ENCODE measurements at places on chromosomes 5 and 9.

DNA sequence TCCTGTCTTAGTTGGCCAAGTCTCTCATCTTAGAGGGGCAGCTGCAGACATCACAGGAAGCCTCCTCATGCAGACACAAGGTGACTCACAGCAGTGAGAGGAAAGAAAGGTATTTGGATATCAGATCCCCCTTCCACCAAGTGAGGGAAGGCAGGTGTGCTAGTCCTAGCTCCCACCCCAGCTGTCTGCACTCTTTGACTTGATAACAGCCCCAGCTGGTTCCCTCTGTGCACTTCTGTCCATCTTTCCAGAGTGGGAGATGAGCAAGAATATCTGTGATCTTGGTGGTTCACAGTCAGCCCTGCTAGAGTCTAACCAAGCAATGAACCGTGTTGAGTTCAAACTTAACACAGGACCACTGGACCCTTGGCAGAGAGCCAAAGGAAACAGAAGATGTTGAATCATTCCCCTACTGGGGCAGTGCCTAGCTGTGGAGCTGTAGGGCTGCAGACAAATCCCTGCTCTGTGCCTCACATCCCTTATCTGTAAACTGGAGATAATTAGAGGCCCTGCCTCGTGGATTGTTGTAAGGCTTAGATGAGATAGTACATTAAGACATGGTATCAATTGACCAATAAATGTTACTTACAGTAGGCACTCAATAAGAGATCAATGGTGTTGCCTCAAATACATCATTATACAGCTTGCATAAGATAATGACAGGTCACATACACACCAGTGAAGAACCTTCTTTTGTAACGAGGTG lies 39.1 kb downstream of the SH3RF2 start:
- no peak for DNase-seq

DNA sequence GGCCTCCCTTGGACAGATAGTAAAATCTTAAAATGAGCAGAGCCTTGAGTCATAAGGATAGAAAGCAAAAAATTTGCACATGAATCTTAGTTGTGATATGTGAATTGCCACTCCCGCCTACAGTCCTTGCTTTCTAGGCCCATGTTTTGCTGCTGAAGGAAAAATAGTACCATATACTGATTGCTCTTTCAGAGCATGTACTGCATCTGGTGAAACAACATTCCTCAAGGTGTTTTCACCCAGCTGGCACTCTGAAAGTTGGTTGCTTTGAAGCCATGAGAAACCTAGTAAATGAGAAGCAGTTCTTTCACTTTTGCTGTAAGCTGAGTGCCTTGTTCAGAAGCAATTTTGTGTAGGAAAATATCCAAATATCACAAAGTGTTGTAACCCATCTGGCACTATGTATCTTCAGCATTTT lies 10.3 kb downstream of the CDC37L1 start:
- no peak for DNase-seq

- DNase-seq, result no peak
These were observed 16.7 kb upstream of the EFNA5 start for GRCh38 chr5:107687404-107687803.

DNA sequence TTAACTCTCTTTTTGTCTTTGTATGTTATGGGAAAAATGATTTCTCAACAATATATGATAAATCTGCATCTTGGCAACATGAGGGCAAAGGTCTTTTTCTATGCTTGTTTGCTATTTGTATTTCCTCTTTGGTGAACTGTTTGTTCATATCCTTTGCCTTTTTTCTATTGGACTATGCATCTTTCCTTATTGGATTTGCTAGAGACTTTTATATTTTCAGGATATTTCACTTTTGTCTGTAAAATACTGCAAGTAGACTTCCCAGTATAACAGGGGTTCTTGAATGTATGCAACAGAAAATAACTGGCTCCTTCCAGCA lies 69.4 kb upstream of the SSBP2 start:
- no peak for DNase-seq

- no peak for DNase-seq
These were observed 94.1 kb upstream of the RANBP6 start for GRCh38 chr9:6109571-6109970.

DNA sequence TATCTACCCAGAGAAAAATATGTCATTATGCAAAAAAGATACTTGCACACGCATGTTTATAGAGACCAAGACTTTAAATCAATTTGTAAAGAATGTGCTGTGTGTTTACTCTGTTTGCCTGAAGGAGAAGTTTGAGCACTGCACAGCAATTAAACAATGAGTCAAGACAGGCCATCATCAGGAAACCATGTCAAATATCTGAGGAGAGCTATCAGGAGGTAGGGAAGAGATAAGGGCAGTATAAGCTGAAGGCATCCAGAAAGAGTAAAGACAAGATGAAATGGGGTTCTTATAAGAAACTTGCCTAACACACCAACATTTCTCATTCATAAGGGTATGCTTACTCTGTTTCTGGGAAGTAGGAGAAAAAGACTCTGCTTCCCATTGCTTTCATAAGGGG lies 405.8 kb upstream of the PTGER4 start:
- no peak for DNase-seq

- DNase-seq, result no peak
These were observed 18.1 kb upstream of the DMRT2 start for GRCh38 chr9:1031951-1032601.

GRCh38 chr9:127520941-127521918 lies 69.9 kb downstream of the LRSAM1 start:
- no peak for DNase-seq

DNA sequence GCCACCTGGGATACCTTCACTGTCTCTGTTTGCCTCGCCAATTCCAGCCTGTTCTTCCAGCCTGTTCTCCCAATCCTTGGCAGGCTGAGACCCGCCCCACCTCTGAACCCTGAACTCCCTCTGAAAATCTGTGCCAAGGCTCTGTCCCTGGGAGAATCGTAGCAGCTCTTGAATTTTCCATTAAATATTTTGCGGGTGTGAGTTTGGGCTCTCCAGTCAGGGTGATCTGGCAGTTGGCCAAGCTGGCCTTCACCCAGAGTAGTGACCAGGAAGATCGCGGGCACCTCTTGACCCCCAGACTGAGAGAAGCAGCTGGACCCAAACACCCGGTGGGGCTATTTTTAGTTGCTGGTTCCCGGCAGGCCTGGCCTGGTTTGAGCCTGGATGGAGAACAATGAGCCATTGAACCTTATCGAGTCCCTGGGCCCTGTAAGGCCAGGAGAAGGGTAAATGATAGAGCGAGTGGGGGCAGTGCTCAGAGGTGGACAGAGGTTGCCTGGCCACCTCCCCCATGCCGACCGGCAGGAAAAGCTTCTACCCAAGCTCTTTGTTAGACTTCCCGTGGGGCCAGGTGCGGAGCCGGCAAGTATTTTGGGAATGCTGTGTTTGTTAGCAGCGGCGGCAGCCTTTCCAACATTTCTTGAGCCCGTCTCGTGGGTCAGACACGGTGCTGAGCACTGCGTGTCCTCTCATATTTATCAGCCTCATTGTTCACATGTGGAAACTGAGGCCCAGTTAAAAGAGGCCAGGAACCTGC lies 146.2 kb downstream of the RGS3 start:
- DNase-seq, result no peak
